ENCODE measurements at places on chromosomes 3 and 15.

DNA sequence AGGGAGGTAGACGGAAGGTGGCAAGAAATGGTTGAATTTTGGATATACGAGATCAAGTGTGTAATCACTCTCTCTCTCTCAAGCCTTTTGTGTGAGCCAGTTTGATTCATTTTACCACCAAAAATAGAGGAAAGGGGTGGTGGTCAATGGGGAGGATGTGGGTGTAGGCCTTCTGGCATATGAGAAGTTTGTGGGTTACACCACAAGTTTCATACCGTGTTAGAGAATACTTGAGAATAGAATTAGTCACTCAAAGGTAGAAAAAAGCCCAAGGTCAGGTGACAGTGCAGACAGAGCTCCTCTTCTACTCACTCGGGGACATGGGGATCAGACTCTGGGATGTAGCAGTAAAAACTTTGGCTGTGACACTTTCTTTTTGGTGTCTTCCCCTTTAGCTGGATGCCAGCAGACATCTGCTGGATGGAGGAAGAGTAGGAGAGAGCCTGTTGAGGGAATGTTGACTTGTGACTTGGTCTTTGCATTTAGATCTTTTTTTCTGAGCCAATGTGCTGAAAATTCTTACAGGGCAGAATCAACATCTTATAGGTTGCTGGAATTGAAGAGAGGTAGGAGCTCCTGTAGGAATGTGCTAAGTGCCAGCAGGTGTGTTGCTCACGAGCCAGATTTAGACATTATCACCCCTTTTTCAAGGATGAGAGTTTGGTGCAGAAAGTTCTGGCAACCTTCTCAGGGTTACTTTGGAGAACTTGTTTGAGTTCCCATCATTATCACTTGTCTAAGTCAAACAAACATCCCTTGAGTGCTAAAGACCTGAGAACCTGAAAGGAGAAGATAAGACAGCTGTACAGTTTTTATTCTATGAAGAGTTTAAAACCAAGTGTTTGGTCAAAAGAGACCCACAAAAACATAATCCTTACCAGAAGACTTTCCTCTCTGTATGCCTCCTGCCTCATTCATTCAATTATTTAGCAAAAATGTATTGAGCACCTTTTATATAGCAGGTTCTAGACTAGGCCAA, 43.9 kb upstream of the RYK start:
- DNase-seq, result peak; percentile 89

DNA sequence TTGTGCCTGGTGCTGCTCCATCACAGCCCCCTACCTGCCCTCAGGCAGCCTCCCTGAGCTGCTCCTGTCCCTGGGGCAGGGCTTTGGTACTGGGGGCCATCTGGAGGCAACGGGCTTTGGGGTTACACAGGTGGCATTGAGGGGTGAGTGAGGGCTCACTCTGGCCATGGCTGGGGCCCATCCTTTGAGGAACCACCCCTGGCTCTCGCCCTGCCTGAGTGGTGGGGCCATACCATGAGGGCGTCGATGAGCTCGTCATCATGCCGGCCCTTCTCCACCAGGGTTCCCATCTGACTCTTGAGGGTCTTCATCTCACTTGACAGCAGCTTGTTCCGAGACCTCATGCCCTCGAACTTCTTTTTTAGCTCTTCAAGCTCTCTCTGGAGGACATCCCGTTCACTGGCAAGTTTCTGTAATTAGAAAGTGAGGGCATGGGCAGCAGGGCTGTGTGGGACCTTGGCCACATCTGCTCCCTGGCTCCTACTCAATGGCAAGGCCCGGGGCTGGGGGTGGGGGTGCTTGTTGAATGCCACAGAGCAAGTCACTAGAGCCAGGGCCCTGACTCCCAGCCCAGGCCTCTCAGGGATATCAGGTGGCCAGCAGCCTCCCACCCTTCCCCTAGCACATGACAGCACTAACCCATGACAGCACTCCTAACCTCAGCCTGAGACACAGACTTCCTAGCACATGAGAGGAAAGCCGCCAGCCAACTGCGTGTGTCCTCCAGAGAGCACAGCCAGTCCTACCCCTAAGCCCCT, 33.5 kb downstream of the CCDC13 start:
- no peak for DNase-seq

DNA sequence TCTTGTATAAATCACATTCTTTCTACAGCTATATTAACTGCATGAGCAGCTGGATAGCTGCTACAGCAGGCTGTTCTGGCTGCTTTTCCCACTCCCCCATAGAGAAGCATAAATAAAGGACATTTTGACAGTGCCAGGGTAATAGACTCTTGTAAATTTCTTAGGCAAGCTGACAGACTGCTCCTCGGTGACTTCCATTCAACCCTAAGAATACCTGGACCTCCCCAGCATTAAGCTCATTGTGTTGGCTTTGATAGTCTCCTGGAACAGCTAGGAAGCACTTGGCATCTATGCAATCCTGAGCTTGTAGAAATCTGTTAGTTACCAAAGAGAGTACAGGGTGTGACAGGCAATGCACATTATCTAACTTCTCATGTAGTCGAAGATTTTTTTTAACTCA, 475.4 kb downstream of the AGBL1 start:
- no peak for DNase-seq

- DNase-seq, result peak; percentile 42
Measured at GRCh38 chr3:81910244-81910852, 148.9 kb upstream of the GBE1 start.

GRCh38 chr15:72168808-72169190, 28.8 kb downstream of the GRAMD2A start:
- DNase-seq, result no peak

- DNase-seq, result no peak
Measured at GRCh38 chr3:32817257-32817557, 590 bp upstream of the TRIM71 start.

- no peak for DNase-seq
Measured at GRCh38 chr3:181999314-181999713, 287.6 kb downstream of the SOX2 start.

GRCh38 chr3:141250342-141250741, 18.7 kb downstream of the PXYLP1 start:
- no peak for DNase-seq

- DNase-seq, result no peak
Measured at GRCh38 chr3:168071591-168072322, 24.0 kb downstream of the GOLIM4 start.
